ENCODE measurements at places on chromosomes 11 and 22. TPM values are rescaled to one million over a fixed set of nuclear protein-coding genes. Genes with fewer than 3 reads are reported as not detected.

GRCh38 chr11:62018981-62019664, 51.7 kb upstream of the FTH1 start:
- H3K36me3 ChIP-seq = no peaks in the 10 kb centered on the region
- H3K4me3 ChIP-seq = no peak overlapping the region
- H3K27ac ChIP-seq = no peak overlapping the region
- no peaks in the 10 kb centered on the region for H3K27me3 ChIP-seq
- peak; percentile 62 for DNase-seq

ASCL2 gene
- total RNA-seq = 2.2 TPM

DNA sequence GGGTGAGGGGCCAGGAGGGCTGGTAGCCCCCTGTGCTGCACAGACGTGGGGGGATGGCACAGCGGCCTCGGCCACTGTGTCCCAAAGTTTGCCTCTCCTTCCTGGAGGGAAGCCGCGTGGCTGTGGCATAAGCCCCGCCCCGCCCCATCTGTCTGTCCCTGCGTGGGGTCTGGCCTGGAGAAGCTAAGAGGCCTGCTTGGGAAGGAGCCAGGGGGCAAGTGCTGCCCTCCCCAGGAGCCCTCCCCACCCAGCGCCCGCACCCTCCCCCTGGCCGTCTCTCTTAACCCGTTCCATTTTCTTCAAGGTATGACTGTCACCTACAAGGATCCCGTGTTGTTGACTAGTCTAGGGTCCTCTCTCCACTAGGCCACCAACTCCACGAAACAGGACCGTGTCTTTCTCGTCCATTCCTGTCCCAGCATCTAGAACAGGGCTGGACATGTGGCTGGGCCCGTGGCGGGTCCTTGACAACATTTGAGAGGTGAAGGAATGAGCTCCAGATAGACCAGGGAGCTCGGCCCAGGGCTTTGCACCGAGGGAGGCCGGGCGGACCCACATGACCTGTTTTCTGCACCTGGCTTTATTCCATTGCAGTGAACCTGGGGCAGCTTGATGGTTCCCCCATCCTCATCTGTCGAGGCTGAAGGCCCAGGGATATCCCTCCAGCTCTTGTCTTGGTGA, 428.0 kb downstream of the TBC1D22A start:
- no peaks in the 10 kb centered on the region for H3K36me3 ChIP-seq
- no peaks in the 10 kb centered on the region for H3K4me1 ChIP-seq
- H3K27me3 ChIP-seq = no peaks in the 10 kb centered on the region
- H3K4me3 ChIP-seq = no peak overlapping the region

OR8G1 gene
- not detected for total RNA-seq

GRCh38 chr11:89220684-89221339, 43.1 kb downstream of the TYR start:
- DNase-seq = no peak
- no peaks in the 10 kb centered on the region for H3K27me3 ChIP-seq
- H3K4me1 ChIP-seq = no peaks in the 10 kb centered on the region
- no peak overlapping the region for H3K4me3 ChIP-seq
- H3K36me3 ChIP-seq = no peaks in the 10 kb centered on the region

TRIM34 gene
- 24.1 TPM for total RNA-seq

IL17REL gene
- total RNA-seq = 0.10 TPM

PRAME gene
- total RNA-seq = 0.15 TPM

GRCh38 chr11:119478711-119479285, 55.8 kb upstream of the THY1 start:
- H3K4me3 ChIP-seq = no peak overlapping the region
- peaks cover 4% of the 10 kb centered on the region for H3K4me1 ChIP-seq
- no peak overlapping the region for H3K27ac ChIP-seq
- no peaks in the 10 kb centered on the region for H3K27me3 ChIP-seq

GRCh38 chr11:128790196-128790595, 76.9 kb downstream of the KCNJ1 start:
- H3K27ac ChIP-seq = no peak overlapping the region
- no peaks in the 10 kb centered on the region for H3K4me1 ChIP-seq
- H3K4me3 ChIP-seq = no peak overlapping the region
- H3K36me3 ChIP-seq = peaks cover 80% of the 10 kb centered on the region

- H3K36me3 ChIP-seq = no peaks in the 10 kb centered on the region
- no peaks in the 10 kb centered on the region for H3K27me3 ChIP-seq
- no peak for DNase-seq
- no peak overlapping the region for H3K27ac ChIP-seq
Measured at GRCh38 chr11:23320131-23320530, 459.9 kb upstream of the CCDC179 start.

GRCh38 chr11:86606836-86607481, 65.5 kb downstream of the ME3 start:
- peaks cover 3% of the 10 kb centered on the region for H3K4me1 ChIP-seq
- H3K27ac ChIP-seq = no peak overlapping the region
- no peaks in the 10 kb centered on the region for H3K36me3 ChIP-seq
- no peak overlapping the region for H3K4me3 ChIP-seq
- no peak for DNase-seq
- no peaks in the 10 kb centered on the region for H3K27me3 ChIP-seq

MIOX gene
- total RNA-seq = not detected

- DNase-seq = no peak
- no peaks in the 10 kb centered on the region for H3K27me3 ChIP-seq
- H3K36me3 ChIP-seq = no peaks in the 10 kb centered on the region
- H3K4me3 ChIP-seq = no peak overlapping the region
Measured at GRCh38 chr11:60786811-60787567, 1.9 kb downstream of the MS4A10 start.

- H3K36me3 ChIP-seq = no peaks in the 10 kb centered on the region
- DNase-seq = no peak
- no peak overlapping the region for H3K4me3 ChIP-seq
- H3K27me3 ChIP-seq = no peaks in the 10 kb centered on the region
- peaks cover 4% of the 10 kb centered on the region for H3K4me1 ChIP-seq
Measured at GRCh38 chr22:45547731-45548130, 45.0 kb downstream of the FBLN1 start.

DNA sequence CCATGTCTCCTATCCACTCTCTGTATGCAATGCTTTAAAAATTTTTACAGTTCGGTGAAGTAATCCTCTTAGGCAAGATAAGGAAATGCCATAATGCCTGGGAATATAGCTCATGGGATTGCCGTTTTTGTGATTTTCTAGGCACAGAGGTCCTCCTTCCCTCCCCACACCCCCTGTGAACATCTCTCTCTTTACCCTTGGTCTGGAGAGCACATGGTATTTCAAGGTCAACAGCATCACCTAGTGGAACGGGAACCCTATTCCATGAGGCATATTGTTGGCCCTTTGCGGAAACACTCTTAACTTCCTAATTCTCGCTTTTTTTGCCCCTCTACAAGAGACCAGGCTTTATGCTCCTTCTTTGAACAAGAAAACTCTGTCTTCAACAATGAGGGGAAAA, 8.8 kb downstream of the NXPE4 start:
- H3K27me3 ChIP-seq = no peaks in the 10 kb centered on the region
- no peak overlapping the region for H3K27ac ChIP-seq
- H3K4me1 ChIP-seq = no peaks in the 10 kb centered on the region
- no peak for DNase-seq

DNA sequence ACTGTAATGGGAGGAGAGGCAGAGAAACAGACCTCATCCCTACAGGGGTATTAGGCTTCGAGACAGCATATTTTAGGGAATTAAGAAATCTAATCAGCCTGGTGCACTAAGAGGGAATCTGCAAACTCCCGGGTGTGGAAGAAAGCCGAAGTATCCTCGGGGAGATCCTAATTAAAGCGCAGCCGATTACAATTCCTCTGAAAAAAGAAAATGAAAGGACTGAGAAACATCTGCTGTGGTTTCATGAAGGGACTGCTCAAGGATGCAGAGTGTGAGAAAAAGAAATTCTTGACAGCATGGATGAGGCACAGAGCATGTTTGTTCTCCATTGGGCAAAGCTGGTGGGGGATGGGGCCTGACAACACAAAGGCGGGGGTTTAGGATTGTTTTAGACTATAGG, 290.0 kb upstream of the LARGE1 start:
- no peaks in the 10 kb centered on the region for H3K36me3 ChIP-seq
- H3K27me3 ChIP-seq = no peaks in the 10 kb centered on the region
- H3K27ac ChIP-seq = no peak overlapping the region
- H3K4me3 ChIP-seq = no peak overlapping the region

DNA sequence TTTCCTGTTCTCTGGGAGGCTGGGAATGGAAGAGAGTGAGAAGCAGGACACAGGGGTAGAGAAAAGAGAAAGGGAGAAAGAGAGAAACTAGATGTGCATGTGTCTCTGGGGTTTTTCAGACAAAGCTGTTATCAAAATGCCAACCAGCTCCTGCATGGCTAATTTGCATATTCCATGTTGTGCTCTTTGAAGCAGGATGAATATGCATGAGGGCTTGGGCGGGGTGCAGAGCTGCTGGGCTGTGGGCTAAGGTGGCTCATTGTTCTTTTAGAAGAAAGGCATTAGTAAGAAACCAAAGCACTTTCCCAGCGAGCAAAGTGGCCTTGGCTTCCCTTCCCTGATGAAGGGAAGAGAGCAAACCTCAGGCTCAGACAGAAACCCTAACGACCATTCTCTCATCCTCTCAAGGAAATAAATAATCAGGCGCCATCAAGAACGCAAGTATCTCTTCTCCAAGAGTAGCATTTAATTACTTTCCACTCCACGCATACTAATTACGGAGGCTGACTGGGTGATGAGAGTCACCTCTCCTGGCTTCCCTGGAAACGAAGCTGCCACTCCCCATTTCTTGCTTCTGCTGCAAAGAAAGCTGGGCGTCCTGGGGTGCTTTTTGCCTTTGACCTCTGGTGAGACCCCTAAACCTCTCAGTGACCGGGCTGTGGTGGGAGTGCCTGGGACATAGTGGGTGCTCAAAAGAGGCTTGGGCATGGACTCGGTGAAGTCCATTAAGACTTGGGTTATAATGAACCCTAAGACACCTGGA, 54.2 kb downstream of the FEZ1 start:
- H3K4me3 ChIP-seq = no peak overlapping the region
- no peaks in the 10 kb centered on the region for H3K4me1 ChIP-seq
- DNase-seq = no peak
- H3K36me3 ChIP-seq = no peaks in the 10 kb centered on the region

GRCh38 chr11:105799728-105800462, 190.0 kb downstream of the GRIA4 start:
- no peak overlapping the region for H3K27ac ChIP-seq
- no peaks in the 10 kb centered on the region for H3K36me3 ChIP-seq
- no peaks in the 10 kb centered on the region for H3K4me1 ChIP-seq
- no peak for DNase-seq
- H3K27me3 ChIP-seq = no peaks in the 10 kb centered on the region

DNA sequence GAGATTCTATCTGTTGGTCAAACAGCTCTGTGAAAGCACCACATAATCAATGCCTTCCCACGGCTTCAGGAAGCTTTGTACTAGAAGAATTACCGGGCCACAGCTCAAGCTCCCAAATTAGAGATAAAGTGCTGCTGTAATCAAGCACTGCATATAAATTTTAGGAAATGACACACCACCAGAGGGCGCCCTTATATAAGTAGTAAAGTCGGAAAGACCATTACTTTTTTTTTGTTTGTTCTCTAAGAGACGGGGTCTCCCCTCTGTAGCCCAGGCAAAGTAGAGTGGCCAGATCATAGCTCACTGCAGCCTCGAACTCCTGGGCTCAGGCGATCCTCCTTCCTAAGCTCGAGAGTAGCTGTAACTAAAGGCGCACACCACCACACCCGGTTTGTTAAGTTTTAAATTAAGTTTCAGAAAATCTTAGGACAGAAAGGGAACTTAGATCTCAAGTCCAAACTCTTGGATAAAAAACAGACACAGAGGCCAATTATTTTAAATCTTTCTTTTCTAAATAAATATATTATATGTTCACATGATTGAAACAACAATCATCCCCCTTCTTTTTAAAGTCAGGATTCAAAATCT, 32.6 kb downstream of the PRCP start:
- H3K4me3 ChIP-seq = no peak overlapping the region
- H3K4me1 ChIP-seq = peaks cover 6% of the 10 kb centered on the region
- DNase-seq = peak; percentile 87
- no peaks in the 10 kb centered on the region for H3K27me3 ChIP-seq
- no peak overlapping the region for H3K27ac ChIP-seq

SH3BP1 gene
- total RNA-seq = 44.0 TPM

DNA sequence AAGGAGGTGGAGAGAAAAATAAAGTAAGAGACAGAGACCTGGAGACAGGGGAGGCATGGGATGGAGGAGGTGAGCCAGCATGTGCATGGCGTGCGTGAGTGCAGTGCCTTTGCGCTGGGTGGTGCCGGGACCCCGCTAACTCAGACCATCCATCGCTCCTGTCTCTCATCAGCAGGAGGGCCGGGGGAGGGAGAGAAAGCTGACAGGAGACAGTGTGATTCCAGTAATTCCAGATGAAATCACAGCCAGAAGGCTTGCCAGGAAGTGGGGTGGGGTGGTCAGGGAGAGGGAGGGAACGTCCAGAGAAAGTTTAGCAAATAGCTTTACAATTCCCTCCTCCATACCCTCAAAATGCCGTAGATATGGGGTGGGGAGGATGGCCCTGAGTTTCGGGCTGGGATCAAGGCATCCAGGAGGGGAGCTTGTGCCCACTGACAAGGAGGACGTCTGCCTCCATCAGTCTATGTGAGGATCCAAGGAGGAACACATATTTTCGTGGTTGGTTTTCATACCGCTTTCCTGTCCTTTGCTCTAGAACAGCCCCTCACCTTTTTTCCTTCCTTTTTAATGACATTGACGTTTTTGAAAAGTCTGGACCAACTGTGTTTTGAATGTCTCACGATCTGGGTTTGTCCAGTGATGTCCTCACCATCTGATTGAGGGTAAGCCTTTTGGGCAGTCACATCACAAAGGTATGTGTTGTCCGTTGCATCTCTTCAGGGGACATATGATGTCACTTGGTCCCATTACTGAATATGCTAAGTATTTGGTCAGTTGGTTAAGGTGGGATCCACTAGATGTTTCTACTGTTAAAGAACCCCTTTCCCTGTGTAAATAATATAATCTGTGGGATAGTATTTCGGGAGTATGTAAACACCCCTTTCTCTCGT, 567.3 kb downstream of the MIAT start:
- no peak for DNase-seq
- no peak overlapping the region for H3K4me3 ChIP-seq
- H3K27me3 ChIP-seq = no peaks in the 10 kb centered on the region
- H3K27ac ChIP-seq = no peak overlapping the region

DNA sequence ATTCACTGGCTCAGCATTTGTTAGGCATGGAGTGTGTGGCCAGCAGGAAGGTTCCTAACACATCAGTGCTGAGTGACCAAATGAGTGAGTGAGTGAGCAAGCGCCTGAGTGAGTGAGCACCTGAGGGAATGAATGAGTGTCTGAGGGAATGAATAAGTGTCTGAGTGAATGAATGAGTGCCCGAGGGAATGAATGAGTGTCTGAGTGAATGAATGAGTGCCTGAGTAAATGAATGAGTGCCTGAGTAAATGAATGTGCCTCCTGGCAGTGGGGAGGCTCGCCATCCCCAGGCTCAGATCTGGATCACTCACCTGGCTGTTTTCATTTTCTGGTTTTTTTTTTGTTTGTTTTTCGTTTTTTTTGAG, 52.1 kb upstream of the TCF20 start:
- DNase-seq = no peak
- no peak overlapping the region for H3K4me3 ChIP-seq
- no peak overlapping the region for H3K27ac ChIP-seq
- H3K27me3 ChIP-seq = no peaks in the 10 kb centered on the region
- no peaks in the 10 kb centered on the region for H3K36me3 ChIP-seq
- H3K4me1 ChIP-seq = peaks cover 9% of the 10 kb centered on the region

Measured in B cell (primary cell).